Cortex of kidney (tissue), 1 donor: ENCODE measurements at places on chromosomes 4 and X.

DNA sequence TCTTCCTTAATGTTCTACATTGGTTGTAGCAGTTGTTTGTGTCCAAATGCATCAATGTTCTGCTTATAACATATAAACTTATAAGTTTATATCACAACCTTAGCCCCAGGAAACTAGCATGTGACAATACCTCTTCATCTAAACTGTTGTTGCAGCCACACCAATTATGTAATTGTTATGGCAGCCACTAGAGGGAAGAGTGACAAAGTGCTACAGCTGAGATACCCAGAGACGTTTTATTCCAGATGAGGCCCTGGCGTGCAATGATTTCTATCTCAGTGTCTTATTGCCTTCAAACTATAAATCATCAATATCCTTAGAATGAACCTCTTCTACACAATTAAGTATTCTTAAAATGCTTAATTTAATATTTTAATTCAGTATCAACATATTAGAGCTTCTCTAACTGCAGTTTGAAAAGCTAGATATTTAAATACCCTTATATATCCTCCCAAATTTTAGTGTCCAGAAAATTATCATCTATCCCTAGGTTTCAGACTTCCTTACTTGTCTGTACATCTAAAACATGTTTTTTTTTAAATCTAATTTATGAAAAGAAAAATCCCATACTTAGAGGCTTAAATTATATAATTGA, 171.6 kb downstream of the PCDH10 start:
- DNase-seq = no peak

DNA sequence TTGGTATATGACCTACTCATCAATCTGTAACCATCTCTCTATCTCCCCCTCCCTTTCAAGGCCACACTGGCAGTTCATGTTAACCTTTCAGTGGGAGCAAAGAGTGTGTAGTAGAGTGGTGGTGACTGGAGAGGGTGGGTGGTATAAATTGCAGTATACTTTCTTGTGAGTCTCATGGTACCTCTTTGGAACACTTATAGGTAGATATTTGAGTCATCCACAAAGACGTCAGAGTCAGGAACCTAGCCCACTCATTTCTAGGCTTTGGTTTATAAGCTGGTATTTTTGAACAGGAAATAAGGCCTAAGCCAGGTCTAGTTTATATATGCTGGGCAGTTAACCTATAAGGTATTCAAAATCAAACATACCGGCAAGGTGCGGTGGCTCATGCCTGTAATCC, 36.3 kb downstream of the RLIM start:
- DNase-seq = no peak

GRCh38 chr4:23837371-23837770, 52.5 kb downstream of the PPARGC1A start:
- DNase-seq = no peak

GRCh38 chr4:83075311-83076095, 39.0 kb downstream of the PLAC8 start:
- DNase-seq = no peak

GRCh38 chr4:105755375-105755774, 46.8 kb downstream of the GSTCD start:
- no peak for DNase-seq

- no peak for DNase-seq
These were observed 218.7 kb downstream of the BMPR1B start for GRCh38 chr4:94976371-94977011.

- DNase-seq = no peak
These were observed 45.7 kb upstream of the PRSS12 start for GRCh38 chr4:118398226-118399090.

GRCh38 chr4:77903186-77903585, 40.6 kb downstream of the MRPL1 start:
- no peak for DNase-seq

GRCh38 chr4:10998846-10999245, 314.3 kb upstream of the CLNK start:
- no peak for DNase-seq

DNA sequence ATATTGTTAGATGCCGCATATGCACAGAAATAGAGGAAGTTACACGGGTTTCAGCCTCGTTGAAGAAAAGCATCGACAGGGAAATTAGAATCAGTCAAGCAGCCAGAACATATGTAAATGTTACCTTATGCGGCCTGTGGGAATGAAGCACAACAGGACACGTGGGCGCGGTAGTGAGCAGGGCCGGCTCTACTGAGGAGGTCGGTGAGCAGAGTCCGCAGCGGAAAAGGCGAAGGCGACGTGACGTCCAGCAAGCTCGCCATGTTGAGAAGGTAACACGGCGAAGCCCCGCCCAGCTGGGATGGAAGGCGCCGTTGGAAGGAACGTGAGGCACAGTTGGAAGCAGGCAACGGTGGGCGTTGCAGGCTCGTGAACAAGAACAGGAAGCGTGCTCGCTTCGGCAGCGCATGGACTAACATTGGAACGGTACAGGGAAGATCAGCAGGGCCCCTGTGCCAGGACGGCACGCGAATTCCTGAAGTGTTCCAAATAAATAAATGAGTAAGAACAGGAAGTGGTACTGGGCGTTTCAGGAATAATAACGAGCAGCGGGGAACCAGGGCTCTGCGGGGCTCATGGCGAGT, 54.6 kb downstream of the MTNR1A start:
- no peak for DNase-seq

DNA sequence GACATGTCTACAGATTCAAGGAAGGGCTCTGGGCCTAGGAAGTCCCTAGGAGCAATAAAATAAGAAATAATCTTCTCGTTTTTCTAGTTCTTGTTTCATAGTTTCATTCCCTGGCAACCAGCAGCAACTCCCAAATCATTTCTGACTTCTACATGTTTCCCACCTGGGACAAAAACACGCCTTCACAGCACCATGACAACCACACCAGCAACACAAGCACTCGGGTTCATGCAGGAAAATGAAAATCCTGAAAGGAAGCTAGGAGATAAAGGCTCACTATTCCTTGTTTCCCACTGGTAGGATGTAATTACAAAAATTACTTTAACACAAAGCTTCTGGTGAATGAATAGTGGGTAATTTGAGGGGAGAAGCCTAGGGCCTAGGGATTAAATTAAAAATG, 158.9 kb downstream of the ADAMTS3 start:
- DNase-seq = no peak

- DNase-seq = no peak
These were observed 5.0 kb upstream of the SLAIN2 start for GRCh38 chr4:48336146-48336870.

DNA sequence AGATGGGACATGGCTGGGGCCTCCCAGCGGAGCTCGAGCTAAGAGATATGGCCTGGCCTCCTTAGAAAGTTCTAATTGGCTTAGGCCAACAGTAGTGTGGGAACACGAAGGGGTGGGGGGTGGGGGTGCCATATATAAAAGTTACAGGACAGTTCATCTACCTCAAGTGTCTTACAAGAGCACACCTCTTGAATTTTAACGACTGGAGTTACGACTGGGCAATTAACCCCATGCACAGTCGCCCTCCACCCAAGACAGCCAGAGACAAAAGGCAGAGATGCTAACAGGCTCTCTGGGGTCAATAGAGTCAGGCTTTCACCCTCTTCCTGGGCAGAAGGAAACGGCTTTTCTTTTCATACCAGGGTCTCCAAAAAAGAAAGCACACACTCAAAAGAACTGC, 302.2 kb downstream of the BCOR start:
- DNase-seq = no peak

DNA sequence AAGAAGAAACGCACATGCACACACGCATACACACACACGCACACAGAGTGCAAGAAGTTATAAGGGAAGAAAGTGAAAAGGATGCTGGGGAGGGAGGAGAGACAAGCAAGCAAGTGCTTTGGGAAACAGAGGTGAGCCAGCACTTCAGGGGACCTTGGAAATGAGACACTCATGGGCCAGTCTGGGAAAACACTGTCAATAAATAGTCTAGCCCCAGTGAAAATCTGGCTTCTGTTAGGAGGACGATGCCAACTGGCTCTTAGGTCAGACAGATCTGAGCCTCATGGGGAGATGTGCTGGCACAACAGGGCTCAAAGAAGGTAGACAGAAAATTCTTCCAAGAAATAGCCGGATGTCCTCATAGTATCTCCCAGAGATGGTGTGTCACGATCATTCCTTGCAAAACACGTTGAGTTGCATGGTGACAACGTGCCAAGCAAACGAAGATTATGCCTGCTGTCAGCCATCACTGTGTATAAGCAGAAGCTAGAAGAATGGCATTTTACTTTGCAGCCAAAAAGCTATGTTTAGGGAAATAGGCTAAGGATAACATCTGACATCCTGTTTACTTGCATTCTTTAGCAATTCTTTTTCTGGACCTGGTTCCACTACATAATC, 557 bp upstream of the ARHGEF6 start:
- DNase-seq = no peak

DNA sequence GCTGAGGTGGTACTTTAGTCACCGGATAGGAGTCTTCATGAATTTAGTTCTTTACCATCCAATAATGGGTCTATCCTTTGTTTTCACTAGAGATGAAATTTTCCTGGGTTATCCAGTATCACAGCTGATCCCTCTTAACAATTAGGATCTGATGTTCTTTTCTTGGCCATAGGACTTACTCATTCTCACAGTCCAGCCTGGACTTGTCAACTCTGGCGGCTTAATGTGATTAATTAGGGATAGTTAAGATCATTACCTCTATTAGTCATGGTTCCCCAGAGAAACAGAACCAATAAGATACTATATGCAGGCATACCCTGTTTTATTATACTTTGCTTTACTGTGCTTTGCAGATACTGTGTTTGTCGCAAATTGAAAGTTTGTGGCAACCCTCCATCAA, 272.7 kb upstream of the FAT4 start:
- DNase-seq = no peak

DNA sequence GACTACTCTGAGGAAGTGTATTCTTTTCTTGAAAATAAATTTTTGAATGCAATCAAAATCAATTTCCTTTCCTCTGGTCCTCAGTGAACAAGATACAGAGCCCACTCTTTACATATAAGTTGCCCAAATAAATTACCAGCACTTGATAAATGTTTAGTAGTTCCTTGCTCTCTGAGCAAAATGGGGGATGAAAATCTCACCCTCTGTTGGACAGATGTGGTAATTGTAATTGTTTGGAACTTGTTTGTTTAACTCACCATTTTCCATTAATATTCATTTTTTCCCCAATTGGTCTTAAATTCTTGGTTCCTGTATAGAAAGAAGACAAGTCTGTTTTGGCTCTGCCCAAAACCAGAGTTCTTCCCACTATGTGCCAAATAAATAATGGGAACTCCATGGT, 146.3 kb downstream of the LDB2 start:
- DNase-seq = no peak

DNA sequence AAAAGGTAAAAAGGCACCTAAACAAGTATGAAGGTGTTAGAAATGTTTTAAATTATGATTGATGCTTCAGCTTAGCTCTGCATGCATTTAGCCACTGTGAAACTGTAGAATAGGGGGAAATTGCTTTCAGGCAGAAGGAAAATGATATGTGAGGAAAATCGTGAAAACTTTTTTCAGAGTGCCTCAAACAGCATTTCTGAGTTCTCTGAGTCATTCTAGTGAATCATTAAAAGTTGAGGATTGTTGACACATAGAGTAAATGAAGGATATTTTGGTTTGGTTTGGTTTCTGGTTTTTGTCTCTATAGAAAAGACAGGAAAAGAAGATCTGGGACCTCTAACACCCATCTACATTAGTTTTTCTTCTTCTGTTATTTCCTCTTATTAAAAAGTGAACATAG, 332.5 kb upstream of the TRAM1L1 start:
- DNase-seq = no peak

GRCh38 chr4:108053251-108053711, 63.6 kb downstream of the HADH start:
- no peak for DNase-seq

DNA sequence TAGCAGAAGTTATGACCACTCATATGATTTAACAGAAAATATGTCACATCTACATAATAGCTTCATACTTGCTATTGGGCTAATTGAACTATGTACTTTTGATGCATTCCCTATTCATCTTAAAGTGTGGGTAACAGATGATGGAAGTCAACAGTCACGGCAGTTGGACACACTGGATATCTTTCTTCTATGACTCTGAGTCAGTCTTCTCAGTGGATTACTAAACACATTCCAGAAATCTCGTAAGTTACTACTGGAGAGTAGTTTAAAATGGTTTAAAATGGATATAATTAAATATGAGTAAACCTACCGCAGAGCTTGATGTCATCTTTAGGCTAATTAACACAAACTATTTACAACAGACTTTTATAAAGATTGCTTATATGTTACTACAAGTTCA, 30.1 kb upstream of the CFAP299 start:
- DNase-seq = no peak

DNA sequence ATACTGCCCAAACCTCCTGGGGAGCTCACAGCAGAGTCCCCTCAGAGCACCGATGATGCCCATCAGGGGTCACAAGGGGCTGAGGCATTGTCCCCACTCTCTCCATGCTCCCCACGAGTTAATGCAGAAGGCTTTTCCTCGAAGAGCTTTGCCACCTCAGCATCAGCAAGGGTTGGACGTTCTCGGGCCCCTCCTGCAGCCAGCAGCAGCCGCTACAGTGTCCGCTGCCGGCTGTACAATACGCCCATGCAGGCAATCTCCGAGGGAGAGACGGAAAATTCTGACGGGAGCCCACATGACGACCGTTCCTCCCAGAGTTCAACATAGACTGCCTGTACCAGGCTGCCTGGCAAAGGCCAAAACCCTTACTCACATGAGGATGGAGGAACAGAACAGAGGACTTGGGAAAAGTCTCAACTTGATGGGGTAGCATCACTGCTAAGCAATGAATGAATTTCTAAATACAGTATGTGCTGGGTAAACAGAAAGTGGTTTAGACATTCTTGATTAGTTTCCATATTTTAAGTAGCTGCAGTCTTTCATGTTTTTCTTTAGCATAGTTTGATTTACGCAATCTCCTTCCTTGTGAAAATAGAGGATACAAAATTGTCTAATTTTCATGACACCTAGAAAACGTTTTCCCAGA, 5.0 kb upstream of the SCML1 start:
- DNase-seq = no peak

DNA sequence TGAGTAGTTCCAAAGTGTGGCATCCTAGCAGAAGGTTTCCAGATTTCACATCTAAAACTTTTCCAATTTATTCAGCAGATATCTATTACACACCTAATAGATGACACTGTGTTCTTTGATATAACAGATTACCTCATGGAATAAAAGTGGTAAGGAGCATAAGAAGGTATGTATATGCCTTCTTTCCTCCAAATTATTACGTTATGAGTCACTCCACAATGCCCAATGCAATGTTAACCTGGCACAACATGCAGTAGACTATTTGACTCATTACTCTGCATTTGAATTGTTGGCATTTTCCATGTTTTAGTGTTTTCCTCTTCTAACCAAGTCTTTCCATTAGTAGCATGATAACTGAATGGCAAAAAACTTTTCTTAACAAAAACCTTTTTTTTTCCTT, 383.6 kb downstream of the ADGRL3 start:
- DNase-seq = no peak

DNA sequence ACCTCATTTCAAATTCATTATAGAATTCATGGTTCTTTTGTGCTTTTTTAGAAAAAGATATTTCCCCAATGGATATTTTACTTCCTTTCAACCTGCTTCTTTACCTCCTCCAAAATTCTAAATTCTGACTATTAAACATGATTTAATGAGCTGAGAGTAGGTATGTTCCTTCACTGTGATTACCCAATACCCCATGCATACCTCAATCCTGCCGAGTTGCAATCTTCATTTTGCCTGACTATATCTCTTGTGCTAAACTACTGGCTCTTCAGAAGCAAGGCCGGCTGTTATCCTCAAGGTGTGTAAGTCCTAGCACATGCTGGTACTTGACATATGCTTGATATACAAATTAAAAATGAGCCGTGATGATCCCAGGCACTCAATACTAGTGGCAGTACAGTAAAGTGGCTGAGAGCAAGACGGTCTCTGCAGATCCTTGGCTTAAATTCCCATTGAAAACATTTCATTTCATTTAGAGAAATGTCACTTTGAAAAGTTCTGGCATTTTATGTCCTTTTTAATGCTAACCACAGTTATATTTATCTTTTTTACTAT, 320.4 kb downstream of the KCNIP4 start:
- DNase-seq = no peak
